Amniotic epithelial cell (primary cell): ENCODE measurements at places on chromosomes 4 and X.

DNA sequence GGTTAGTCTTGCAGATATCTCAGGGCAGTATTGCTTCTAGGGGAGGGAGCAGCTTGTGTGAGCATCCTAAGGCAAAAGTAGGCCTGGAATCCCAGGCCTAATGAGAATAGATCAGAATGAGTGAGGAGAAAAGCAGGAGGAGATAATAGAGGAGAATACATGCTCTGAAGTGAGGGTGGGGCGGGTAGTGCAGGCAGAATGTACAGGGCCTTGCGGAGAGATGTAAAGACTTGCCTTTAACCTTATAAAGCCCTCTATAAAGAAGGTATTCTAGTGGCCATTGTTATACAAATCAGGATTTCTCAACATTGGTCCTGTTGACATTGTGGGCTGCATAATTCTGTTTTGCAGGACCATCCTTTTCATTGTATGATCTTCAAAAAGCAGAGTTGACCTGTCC, 855.3 kb downstream of the PCDH7 start:
- no peak for DNase-seq

GRCh38 chrX:78595901-78596502, 63.1 kb downstream of the RTL3 start:
- no peak for DNase-seq

GRCh38 chr4:5843573-5844530, 49.0 kb downstream of the CRMP1 start:
- no peak for DNase-seq

- no peak for DNase-seq
These were observed 408.0 kb upstream of the SPOCK3 start for GRCh38 chr4:167642250-167642649.
